ENCODE measurements at places on chromosomes 2 and 18.

DNA sequence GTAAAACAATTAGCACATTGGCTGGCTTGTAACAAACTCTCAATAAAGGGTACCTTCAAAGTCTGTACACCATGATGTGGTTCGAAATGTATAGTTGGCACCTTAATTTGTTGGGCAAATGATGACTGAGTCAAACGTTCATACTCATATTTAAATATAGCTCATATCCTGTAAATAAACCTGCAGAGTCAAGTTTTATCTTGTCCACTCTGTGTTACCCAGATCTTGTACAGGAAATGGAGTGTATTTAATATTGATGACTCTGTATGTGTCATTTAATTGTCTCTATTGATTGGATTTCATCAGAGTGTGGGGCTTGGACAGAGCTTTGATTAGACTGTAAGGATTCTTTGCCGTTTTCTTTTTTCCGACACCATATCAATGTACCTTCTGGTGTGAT, 805.6 kb upstream of the ZEB2 start:
- no peak for DNase-seq

DNA sequence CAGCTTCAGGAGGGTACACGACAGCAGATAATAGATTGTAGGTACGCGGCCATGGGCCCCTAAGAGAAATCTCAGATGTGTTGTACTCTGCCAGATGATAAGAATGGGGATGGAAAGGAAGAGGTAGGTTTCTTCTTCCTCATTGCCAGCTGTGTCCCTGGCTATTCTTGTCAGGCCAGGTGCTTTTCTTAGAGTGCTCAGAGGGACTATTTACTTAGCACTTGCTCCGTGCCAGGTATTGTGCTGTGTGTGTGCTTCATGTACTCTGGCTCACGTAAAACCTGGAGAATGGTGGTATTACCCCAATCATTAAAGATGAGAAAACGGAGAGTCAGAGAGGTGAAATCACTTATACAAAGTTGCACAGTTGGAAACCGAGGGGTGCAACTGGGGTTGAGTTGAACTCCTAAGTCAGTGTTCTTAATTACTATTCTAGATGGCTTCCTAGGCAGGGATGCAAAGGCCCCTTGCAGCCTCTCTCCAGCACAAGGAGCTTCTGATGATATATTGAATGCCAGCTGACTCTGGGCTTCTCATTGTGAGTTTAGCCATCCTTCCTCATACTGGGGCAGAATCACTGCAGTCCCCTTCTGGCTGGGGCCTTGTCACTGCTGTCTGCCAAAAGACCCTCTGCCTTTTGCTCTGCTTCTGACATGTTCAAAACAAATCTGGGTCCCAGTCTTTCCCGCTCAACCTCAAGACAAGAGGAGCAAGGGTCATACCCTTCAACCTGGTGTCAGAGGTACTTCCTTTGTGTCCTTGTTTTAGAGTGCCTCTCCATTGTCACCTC, 60.7 kb downstream of the LYPD1 start:
- DNase-seq: no peak

DNA sequence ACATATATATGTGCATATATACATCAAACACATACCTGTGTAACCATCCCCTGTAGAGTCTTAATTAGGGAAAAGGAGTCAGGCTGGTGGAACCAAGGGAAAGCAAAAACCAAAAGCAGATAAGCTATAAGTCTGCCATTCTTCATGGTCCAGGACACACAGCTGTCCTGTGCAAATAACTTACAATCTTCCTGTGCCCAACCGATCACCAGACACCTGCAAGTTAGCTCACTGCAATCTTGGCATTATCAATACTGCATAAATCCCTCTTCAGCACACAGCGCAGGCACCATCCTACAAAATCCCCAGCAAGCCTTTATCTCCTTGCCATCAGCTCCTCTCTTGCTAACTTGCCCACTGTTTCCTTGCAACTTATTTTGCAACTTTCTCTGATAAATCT, 60.8 kb upstream of the DYNAP start:
- no peak for DNase-seq

- DNase-seq: no peak
These were observed 152.4 kb downstream of the TCF4 start for GRCh38 chr18:55435592-55435991.

GRCh38 chr18:58616446-58616845, 12.4 kb downstream of the ALPK2 start:
- no peak for DNase-seq

- DNase-seq: no peak
These were observed 61.4 kb downstream of the ACSL3 start for GRCh38 chr2:222922019-222922800.

DNA sequence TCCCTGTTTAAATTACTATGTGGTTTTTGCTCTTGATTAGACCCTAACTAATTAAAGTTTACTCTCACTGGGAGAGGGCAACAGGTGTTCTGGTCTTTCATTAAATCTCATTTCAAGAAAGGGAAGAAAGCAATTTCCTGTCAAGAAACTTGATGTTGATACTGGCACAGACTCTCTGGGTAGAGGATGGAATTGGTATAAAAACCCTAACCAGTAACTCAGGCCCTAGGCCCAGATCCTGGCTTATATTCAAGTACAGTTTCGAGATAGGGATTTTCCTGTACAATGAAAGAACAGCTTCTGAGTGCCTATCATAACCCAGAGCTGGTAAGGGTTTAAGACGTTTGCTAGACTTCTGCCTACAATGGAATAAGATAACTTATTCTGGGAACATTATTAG, 61.6 kb upstream of the ACYP2 start:
- DNase-seq: no peak

DNA sequence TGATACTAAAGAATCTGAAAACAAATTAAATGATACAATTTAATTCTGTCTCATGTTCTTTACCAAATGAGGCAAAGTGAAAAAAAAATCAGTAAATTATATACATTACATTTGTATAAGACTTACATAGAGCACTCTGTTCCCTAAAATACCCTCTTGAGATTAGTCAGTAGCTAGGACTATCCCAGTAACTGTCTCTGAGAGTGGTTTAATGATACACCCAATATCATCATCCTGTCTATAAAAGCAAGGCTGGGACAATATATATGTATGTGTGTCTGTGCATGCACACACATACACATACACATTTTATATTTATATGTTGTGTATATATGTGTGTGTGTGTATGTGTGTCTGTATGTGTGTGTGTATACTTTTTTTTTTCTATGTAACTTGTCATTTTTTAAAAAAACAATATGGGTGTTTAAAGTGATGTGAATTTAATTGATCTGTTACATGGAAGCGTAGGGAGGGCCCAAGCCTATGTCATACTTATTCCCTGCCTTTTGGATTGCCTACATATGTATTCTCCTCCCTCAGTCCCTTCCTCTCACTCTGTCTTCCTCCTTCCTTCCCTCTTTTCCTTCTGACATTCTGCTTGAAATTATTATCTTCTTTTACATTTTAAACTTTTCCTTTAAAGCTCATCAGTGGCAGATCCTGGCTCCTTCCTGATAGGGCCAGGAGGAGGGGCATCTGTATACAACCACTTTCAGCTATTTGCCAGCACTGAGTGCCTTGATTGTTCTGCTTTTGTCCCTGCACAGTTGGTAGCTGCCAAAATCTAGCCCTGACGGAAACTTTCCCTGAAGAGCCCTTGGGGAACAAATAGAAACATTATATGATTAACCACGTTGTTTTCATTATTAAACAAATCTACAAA, 6.8 kb downstream of the ASXL3 start:
- no peak for DNase-seq

GRCh38 chr2:154484338-154485099, 214.0 kb upstream of the KCNJ3 start:
- no peak for DNase-seq

DNA sequence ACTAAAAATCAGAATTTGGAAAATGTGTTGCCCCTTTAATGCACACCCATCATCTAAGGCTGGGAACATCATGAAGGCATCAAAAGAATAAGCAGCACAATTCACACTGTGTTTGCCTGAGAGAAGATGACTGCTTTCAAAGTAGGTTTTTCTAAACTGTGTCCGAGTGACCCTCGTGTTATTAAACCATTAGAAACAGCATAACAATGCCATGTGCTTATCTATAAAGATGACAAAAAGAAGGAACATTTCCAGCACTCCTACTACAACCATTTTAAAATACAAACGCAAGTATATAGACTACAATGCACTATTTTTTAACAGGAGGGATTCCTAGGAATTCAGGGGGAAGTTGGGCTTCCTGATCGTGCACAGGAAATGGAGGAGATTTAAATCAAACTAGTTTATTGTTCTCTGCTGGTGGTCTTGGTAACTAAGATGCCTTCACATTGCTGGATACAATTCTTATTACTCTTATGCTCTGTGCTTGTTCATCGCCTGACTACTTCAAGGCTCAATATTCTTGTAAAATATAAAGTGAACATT, 305.9 kb upstream of the CCDC68 start:
- DNase-seq: no peak

DNA sequence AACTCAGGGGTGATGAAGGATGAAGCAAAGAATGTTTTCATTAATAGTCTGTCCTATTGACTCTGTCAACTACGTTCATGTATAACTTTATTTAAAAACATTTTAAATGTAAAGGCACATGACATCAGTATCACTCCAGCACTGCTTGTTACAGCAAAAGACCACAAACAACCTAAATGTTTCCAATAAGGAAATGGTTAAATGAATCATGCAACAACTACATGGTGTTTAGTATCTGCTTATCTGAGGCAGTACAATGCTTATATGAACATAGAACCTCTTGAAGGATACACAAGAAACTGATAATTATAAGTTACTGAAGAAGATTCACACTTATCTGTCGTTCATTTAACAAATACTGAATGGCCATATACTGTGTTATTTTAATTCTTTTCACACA, 8.4 kb downstream of the BARD1 start:
- no peak for DNase-seq

GRCh38 chr2:54461261-54461660, 5.1 kb downstream of the SPTBN1 start:
- DNase-seq: no peak

DNA sequence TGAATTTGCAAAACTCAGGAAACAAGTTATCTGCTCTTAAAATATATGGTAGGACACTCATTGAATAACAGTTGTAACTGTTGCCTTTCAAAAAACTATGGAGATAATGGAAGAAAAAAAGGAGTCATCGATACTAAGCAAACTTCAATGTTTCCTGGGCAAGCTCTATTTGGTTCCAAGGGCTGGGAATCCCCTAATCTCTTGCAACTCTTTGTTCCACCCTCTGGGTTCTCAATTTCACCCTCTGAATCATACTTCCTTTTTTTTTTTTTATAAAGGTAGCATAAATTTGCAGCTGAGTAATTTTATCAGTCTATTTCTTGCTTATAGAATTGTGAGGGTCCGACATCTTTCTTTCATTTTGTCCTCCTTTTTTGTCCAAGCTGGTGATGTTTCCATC, 36.7 kb downstream of the SLC9A4 start:
- DNase-seq: peak; percentile 85

All from suppressor macrophage treated with lipopolysaccharide for 4 hours (primary cell).